ENCODE measurements at places on chromosomes 3 and 15.

DNA sequence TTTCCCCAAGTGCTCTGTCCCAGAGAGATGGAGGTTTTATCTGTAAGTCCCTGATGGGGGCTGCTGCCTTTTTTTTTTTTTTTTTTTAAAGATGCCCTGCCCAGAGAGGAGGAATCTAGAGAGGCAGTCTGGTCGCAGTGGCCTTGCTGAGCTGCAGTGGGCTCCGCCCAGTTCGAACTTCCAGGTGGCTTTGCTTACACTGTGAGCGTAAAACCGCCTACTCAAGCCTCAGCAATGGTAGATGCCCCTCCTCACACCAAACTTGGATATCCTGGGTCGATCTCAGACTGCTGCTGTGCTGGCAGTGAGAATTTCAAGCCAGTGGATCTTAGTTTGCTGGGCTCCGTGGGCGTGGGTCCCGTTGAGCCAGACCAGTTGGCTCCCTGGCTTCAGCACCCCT is 51.6 kb downstream of the SLC2A2 start:
- DNase-seq = no peak

DNA sequence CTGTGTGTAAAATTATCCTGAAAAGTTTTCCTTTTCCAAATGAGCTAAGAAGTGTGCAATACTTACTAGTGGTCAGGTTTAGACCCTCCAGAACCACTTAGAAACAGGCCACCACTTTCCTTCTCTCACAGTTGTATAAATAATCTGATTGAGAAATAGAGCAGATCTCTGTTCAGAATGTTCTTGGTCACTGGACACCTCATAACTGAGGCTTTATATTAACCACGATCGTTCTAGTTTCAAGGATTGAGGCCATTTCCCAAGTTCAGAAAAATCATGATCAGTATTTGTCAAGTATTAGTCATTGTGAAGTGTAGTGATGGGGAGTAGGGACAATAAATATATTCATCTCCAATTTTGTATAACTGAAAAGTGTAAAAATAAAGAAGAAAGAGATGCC is 1.0 kb upstream of the MAP3K13 start:
- DNase-seq = no peak

DNA sequence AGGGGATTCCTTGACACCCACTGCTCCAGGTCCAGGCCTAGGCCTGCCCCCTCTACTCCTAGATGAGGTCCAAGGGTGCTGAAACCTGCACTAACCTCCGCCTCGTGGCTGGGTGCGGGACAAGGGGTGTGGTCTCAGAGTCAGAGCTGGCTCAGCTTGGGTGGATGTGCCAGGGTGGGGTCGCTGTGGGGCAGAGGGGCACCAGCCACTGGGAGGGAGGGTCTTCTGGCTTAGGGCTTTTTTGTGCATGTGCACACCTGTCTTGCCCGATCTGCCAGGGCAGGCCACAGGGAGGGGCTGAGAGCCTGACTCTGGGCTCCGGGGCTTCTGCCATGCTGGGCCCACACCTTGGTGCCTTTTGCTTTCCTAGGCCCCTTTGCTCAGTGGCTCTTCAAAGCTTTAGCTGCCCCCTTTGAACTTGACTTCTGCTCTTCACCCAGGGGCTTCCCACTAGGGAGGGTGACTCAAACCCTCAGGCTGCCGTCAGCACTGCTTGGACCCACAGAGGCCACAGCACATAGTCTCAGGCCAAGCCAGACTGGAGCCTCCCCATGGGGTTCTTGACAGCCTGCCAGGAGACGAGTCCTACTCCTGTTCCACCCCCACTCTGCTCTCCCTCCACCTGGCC is 73.0 kb downstream of the KLF13 start:
- no peak for DNase-seq

- DNase-seq = no peak
Measured at GRCh38 chr3:164478323-164478722, 600.0 kb downstream of the SI start.

- DNase-seq = no peak
Measured at GRCh38 chr3:3665961-3666640, 133.1 kb upstream of the LRRN1 start.

- no peak for DNase-seq
Measured at GRCh38 chr3:17577796-17578520, 164.5 kb downstream of the TBC1D5 start.

DNA sequence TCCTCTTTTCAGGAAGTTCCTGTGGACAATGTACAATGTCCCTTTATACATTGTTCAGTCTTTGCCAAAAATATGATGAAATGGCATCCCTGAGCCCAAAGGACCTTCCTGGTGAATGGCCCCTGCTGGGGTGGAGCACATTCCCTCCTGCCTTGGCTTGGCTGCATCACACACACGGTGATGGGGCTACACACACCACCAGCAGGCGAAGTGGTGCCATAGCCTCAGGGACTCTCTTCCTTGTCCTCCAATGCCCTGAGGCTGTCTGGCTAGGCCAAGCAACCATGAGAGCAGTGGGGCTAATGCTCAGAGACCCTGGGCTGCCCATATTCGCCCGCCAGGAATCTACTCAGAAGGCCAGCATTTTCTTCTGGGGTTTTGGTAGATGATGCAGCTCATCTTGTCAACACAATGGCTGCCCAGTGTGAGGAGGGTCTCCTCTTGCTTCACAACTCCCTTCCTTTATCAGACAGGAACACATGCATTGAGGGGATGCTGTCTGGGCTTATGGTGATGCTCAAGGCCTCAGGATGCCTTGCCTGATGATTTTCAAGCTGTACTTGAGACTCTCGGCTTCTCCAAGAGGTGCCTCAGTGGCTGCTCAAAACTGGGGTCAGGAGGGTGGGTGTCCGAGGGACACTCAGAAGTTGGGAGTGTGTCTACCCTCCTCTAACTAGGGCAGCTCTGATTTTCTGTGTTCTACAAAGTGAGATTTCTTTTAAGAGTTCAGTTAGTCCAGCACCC is 40.9 kb upstream of the EPHB1 start:
- DNase-seq = no peak

GRCh38 chr15:43769584-43770228 is 7.1 kb downstream of the ELL3 start:
- peak; percentile 59 for DNase-seq

- DNase-seq = no peak
Measured at GRCh38 chr3:43774799-43775198, 84.1 kb downstream of the ABHD5 start.

DNA sequence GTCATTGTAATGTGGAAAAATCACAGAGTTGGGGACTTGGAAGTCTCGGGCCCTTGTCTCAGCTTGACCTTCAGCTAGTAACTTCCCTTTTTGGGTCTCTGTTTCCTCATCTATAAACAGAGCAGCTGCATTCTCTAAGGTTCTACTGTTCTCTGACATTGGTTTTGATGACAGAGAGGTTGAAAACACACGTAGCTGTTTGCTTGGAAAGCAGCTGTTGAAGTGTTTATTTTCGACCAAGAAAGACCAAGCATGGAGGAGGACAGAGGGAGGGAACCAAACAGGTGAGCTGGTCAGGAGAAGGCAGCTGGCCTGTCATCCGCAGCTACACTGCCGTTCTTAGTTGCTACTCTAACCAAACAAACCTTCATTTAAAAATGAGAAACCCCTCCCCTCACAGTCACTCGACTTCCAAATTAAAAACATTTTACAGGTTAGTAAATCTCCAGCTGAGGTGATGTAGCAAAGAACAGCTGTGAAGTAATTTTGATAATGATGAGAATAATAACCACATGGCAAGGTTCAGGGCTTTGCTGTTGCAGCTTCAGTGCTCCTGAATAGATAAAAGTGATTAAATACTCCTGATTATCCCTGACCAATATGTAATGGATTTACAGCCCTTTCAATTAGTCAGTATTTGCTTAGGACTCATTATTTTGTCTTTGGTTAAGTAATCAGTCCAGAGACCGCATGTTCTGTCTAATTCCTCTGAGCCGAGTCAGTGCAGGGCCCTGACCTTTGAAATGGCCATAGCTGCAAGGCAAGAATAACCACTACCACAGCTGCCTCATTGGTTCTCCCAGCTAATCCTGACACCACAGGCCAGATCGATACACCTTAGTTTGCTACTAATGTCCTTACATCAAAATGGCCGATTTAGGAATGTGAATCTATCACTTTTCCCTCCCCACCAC is 65.3 kb downstream of the MEIS2 start:
- no peak for DNase-seq

DNA sequence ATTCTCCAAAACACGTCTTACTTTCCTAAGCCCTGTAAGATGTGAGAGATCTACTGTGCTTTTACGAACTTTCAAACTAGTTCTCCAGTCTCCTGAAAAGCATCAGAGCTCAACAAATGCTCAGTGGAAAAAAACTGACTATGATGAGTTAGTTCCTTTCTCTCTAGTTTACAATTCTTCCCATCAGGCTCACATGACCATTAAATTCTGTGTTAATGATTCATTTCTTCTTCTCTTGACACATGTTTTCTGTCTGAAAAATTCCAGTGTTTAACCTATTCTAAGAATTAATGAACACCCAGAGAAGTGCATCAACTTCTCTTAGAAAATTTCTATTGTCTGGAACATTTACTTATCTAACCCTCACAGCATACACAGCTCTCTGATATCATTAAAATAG is 844.3 kb downstream of the SI start:
- DNase-seq = no peak

DNA sequence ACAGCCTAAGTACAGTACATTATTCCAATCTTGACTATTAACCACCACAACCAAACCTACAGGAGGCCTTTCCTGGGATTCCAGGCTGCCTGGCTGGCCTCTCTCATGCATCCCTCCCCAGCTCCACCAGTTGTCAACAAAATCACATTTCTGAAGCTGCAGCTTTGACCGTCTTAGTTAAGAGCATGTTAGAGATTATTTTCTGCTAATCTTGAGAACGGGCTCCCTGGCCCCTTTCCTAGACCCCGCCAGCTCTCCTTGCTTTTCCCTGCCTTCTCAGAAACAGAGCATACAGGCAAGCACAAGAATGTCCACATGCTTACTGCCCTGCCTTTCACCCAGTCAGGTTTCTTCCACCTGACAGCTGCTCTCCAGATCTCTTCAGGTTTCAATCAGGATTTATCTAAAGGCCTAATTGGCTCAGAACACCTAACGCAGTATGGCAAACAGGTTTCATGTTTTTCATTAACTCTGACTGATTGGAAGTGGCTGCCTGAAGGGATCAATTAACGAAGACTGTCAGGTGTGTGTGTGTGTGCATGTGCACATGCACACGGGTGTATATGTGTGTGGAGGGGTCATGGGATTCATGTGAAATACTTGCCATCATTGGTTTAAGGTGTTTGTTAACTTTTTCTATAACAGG is 12.3 kb downstream of the KY start:
- peak; percentile 8 for DNase-seq

DNA sequence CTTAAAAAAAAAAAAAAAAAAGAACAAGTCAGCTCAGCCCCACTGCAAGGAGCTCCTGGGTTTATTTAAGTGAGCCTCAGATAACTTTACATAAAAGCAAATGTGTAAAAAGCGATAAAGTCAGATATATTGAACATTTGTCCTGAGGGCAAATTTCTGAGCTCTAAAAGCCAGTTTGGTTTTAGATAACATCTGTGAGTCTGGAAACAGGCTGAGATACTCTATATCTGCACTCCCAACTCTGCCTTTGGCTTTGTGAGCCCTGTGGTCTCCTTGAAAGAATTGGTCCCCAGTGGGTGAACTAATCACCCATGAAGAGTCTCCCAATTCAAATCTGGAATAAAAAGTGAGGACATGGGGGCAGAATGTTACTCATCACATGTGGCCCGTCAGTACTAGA is 104.6 kb downstream of the APBA2 start:
- no peak for DNase-seq

- DNase-seq = no peak
Measured at GRCh38 chr3:151890721-151891141, 17.3 kb downstream of the SUCNR1 start.

- no peak for DNase-seq
Measured at GRCh38 chr3:119305286-119305685, 11.1 kb downstream of the ARHGAP31 start.

- no peak for DNase-seq
Measured at GRCh38 chr15:84836844-84837243, 19.7 kb downstream of the ALPK3 start.

DNA sequence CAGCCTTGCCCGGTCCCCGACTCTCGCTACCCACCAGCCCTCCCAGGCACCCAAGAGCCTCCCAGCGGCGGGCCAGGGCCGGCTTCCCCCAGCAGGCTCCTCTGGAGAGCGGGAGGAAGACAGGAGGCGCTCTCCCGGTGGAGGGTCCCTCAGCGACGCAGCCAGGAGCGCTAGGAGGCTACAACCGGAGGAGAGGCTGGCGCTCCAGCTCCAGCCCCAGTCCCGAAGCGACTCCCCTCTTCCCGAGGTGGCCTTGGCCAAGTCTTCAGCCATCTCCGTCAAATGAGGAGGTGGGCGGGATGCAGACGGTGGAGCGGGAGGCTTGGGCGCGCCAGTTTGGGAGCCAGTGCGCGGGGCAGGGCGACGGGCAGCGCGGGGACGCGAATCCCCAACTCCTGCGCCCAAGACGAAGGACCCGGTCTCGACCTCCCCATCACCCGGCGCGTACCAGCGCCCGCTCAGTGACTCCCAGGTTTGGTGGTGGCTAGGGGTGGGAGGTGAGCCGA is 722 bp downstream of the CHRNA3 start:
- peak; percentile 11 for DNase-seq

- peak; percentile 45 for DNase-seq
Measured at GRCh38 chr15:50137330-50137761, 18.3 kb upstream of the ATP8B4 start.

DNA sequence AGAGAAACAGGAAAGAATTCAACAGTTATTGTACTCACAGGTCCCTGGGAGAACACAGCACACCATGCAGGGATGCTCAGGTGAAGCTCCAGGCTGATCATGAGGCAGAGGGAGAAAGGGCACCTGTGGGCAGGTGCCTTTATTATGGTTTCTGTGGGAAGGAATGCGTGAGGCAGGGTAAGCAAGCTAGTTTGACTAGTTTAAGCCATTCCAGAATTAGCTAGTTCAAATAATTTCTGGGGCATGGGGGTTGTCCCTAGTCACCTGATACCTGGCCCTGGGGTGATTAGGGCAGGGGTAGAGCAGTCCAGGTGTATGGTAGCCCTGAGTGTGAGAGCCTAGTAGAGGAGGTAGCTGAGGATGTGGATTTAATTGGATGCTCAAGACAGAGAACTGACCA is 47.9 kb upstream of the DCLK3 start:
- no peak for DNase-seq

GRCh38 chr15:91950054-91950453 is 96.5 kb downstream of the SLCO3A1 start:
- DNase-seq = no peak

- DNase-seq = peak; percentile 56
Measured at GRCh38 chr15:83919319-83919830, 265.5 kb downstream of the ADAMTSL3 start.

GRCh38 chr3:53495146-53495519 is 722 bp downstream of the CACNA1D start:
- DNase-seq = no peak

DNA sequence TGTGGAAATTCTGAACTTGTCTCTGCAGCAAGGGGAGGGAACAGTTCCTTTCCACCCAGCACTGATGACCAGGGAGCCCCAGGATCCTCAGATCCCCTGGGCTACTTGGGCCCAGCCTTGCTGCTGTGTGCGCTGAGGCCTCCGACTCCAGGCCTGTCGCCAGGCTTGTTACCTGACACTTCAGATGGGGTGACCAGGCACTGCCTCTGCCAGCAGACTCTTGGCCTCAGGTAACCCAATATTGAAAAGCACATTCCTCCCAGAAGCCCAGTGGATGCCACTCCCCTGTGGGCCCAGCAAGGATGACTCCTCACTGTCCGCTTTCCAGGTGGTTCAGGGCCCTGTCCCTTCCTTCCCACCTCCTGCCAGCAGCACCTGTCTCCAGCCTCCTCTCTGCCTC is 3.5 kb upstream of the PLA2G4E start:
- DNase-seq = no peak

All from activated CD4-positive, alpha-beta memory T cell treated with anti-CD3 and anti-CD28 coated beads, Interleukin-2, amount 10 ng/mL, durations not matched to agents 7 days and 5 days (primary cell).